RCC 7860 (cell line): ENCODE measurements at places on chromosomes 2 and 18.

- no peak for DNase-seq
Observed at GRCh38 chr2:134146161-134146560, 107.7 kb upstream of the MGAT5 start.

- no peak for DNase-seq
Observed at GRCh38 chr18:22086973-22087372, 82.4 kb upstream of the GATA6 start.

DNA sequence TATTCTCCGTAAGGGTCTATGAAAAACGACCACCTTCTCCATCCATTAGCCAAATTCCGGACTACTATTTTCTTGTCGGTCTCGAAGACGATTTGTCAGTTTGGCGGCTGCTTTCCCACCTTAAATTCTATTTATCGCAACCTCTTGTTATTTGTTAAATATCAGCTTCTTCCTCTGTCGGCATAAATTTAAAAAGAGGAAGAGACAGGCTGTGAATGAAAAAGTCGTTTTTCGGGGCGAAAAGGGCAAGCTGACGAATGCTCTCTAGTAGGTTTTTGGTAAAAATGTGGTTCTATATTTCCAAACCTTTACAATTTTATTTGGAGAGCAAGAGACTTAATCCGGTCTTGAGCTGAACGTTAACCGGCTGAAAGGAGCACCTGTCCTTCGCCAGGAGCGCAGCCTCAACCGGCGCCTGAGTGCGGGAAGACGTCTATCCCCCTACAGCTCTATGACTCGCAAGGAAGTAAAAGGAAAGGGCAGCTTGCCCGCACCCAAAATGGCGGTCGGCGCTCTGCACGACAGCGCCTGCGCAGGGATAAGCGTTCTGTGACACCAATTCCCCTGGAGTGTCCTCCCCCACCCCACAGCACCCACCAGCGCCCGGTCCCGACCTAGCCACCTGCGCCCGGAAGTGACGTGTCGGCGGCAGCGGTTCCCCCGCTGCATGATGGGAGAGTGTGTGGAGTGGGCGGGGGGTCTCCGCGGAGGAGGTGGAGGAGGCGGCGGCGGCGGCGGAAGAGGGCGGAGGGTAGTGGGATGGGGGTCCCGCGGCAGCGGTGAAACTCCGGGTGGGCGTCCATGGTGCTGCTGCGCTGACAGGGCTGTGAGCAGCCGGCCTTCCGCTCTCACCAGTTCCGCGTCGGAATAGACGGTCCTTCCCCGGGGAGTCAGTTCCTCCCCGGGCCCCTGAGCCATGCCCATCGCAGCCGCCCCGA lies at the start of gene AFTPH:
Gene AFTPH (plus strand): TSS at position 663 of the 938 bp plus-strand sequence. CDS start 27,147 bp downstream, outside the sequence.
- DNase-seq: peak; percentile 96

DNA sequence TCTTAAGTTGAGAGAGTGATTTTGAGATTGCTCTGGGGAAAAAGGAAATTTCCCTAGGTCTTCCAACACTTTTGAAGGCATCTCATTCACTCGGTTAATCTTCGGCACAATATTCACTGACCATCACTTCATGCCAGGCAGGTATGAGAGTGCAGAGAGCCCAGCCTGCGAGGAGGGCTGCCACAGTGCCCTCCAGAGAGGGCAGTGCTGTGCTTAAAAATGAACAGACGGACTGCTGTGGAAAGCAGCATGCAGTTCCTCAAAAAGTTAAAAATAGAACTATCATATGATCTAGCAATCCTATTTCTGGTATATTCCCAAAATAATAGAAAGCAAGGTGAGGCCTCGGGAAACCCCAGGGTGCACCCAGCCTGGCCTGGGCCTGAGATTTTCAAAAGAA lies 374.9 kb upstream of the RAB6C start:
- no peak for DNase-seq
